ENCODE measurements at places on chromosomes 4 and X.

- no peak for DNase-seq
These were observed 221.4 kb downstream of the TACR3 start for GRCh38 chr4:103498161-103499070.

- DNase-seq, result peak; percentile 85
These were observed 178.0 kb downstream of the PPP3CA start for GRCh38 chr4:101169044-101170014.

DNA sequence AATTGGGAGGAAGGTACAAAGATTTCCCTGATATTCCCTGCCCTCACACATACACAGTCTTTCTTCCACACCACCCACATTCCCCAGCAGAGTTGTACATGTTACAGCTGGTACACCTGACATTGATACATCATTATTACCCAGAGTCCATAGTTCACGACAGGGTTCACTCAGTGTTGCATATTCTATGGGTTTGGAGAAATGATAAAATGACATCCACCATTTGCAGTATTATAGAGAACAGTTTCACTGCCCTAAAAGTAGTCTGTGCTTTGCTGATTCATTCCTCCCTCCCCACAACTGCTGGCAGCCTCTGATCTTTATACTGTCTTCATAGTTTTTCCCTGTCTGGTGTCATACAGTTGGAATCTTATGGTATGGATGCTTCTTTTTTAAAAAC lies 15.0 kb downstream of the AGA start:
- DNase-seq, result no peak

GRCh38 chr4:141757287-141757686 lies 120.9 kb downstream of the IL15 start:
- DNase-seq, result no peak

DNA sequence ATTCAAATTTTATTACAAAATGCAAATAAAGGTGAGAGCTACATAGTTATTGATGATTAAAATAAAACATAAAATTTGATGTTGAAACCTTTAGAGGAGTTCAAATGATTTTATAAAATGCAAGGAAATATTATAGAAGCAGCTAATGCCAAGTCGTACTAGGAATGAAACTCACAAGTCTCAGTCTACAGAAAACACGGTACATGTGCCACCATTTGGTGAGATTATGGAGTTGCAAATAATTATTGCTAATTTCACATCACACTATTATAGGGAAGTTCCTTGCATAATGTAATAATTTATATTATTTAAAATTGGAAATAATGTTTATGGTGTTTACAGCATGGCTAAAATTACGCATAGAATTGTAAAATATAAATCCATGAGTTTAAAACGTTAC lies 1601.7 kb upstream of the TENM3 start:
- no peak for DNase-seq

GRCh38 chrX:139293991-139294390 lies 236.5 kb upstream of the F9 start:
- DNase-seq, result no peak

- DNase-seq, result no peak
These were observed 44.9 kb upstream of the FAM47C start for GRCh38 chrX:36963069-36963808.

GRCh38 chr4:36281384-36282106 lies at the start of gene DTHD1:
TSS of gene DTHD1 (plus strand) at chr4:36281616. CDS start at chr4:36281759, 143 bp downstream.
- no peak for DNase-seq
